ENCODE measurements at places on chromosomes 2 and 18.

- no peak for DNase-seq
These were observed 749.6 kb upstream of the VRK2 start for GRCh38 chr2:57296795-57297517.

DNA sequence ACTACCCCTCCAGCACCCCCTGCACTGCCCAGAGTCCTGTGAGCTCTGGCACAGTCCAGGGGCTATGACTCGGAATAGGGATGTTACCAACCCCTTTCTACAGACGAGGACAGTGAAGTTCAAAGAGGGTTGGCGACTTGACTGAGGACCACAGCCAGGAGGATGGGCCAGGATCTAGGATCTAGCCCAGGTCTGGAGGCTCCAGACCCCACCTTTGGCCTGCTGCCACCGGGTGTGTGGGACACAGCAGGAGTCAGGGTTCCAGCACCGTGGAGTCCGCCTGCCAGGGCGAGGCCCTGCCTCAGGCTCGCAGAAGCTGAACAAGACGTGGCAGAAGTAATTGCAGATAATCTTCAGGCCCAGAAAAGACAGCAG is 37.9 kb upstream of the GPC1 start:
- no peak for DNase-seq

GRCh38 chr2:10700078-10700803 is 10.5 kb upstream of the NOL10 start:
- DNase-seq = no peak

DNA sequence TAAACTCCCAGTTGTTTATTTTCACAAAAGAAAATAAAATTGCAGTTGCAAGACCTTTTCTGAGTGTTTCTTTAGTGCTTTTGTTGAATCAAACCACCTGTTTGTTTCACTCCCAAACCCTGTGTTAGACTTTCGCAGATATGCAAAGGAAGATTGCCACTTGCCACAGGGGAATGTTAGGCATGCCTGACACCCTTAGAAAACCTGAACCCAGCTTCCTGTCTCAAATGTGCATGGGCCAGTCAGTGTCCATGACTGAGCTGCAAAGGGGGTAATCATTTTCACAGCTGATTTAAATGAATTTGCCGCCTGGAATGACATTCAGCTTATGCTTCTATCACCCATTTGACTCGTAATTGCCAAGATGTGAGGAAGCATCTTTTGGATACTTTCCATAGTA is 17.5 kb downstream of the TGOLN2 start:
- no peak for DNase-seq

DNA sequence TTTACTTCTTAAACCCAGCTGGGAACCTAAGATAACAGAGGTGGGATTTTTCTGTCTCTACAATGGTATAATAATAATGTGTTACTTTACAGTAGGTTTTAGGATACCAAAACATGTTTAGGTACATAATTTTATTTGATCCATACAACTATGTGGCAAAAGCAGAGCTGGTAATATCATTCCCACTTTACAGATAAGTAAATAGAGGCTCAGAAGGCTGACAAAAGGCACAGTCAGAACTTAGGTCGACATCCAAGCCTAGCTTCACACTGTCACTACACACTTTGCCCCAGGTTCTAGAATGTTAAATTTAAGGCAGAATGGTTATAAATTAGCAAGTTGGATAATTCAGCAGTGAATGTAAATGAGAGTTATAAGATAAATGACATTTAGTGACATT is 189.6 kb upstream of the PARD3B start:
- DNase-seq = no peak

GRCh38 chr18:13381944-13382365 is 163.4 kb downstream of the LDLRAD4 start:
- DNase-seq = no peak

DNA sequence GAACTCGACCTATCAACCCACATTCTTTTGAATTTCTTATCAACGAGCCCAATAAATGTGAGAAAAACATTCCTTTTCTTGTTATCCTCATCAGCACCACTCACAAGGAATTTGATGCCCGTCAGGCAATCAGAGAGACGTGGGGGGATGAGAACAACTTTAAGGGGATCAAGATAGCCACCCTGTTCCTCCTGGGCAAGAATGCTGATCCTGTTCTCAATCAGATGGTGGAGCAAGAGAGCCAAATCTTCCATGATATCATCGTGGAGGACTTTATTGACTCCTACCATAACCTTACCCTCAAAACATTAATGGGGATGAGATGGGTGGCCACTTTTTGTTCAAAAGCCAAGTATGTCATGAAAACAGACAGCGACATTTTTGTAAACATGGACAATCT is 378.2 kb downstream of the STK39 start:
- DNase-seq = no peak

- no peak for DNase-seq
These were observed 2.9 kb downstream of the CYP26B1 start for GRCh38 chr2:72144632-72145288.

- DNase-seq = no peak
These were observed 10.7 kb upstream of the GYPC start for GRCh38 chr2:126645211-126645618.

GRCh38 chr2:34815052-34815741 is 1216.1 kb upstream of the FAM98A start:
- DNase-seq = no peak

DNA sequence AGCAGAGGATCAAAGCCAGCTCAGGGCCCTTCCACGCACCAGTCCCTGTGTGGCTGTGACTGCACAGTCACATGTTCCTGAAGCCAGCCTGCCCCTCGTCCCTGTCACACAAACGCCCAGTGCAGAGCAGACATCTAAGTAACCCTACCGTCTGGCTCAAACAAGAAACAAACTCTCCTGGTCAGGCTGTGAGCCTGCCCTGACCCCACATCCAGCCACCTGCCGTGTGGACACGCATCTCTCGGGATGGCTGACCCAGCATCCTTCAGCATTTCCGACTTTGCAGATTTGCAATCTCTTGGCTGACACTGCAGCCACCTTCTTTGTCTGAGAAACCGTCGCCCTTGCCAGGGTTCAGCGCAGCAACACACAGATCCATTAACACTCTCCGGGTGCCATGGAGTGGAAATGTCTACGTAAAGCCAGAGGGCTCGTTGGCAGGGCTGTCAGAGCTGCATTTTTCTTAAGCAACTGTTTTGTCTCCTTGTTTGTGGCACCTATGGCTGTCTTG is 82.3 kb upstream of the ASAP2 start:
- DNase-seq = no peak

- DNase-seq = no peak
These were observed 449.5 kb upstream of the PKDCC start for GRCh38 chr2:41598161-41598894.

DNA sequence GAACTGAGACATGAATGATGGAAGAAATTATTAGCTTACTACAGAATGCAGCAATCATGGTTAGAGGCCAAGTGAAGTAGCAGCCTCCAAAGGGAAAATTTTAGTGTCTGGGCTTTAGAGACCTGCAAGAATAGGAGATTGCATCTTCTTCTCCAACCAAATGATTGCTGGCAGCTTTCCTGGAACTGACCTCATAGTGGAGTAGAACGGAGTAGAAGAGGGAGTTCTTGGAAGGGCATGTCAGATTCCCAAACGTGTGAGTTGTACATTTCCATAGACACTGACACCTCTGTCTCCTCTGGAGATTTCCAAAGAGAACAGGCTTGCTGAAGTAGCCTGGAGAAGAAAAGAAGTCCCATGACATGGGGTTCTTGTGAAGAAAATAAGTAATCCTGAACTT is 169.8 kb upstream of the ERBB4 start:
- DNase-seq = no peak

DNA sequence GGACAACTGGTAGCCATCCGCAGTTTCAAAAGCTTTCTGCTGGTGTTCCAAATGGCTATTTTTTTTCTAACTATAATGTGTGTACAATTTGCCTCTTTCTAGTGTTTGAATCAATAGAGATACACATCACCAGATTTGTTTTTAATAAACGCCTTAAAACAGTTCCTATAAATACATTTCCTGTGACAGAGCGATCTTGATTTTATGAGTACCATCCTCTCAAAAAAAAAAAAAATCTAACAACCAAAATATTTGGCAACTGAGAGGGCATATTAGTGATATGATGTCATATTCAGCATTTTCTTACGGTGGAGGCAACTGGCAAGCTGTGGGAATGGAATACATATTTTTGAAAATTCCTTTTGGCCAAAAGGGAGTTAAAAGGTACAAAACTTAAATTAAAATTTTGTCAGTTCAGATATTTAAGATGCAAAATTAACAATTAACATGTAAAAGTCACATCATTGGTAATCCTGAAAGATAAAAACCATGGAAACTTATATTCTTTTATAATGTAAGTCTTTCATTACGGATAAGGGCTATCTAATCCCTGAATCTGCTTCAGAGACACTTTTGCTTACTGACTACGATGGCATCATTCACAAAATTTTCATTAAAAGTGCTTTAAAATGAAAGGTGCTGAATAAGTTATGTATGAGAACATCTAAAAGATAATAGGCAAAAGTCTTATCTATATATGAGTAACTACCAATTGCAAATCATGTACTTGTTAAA is 268.4 kb downstream of the TCF4 start:
- DNase-seq = no peak

DNA sequence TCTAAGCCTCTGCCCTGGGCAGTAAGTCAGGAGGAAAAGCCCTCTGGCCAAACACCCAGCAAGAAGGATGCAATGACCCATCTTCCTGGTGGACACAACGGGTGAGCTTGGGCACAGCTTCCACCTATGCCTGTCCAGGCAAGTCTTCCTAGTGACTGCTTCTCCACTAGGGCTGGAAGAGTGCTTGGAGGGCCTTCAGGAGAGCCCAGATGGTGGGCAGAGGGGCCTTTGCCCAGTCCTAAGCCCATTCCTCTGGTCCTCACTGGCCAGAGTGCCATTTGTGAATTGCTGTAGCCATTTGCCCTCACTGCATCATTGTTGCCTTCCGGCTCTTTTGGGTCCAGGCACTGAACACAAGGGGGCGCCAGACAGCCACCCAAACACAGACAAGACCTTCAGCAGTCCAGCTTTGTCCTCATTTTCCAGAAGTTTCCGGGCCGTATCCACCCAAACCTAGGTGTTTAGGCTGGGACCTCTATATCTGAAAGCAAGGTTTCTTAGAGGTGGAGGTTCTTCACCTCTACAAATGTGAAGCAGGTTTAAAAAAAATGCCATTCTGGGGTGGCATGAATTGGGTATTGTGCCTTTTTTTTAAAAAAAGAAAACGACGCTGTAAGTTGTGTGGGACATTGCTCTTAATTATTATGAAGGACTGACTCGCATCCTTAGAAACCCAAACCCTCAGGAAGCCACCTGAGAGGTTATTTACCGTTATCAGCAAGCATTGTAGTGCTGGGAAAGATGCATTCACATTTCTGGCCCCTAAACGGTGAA is 29.5 kb downstream of the PAX8 start:
- peak; percentile 54 for DNase-seq

- DNase-seq = no peak
These were observed 204.6 kb downstream of the CTNNA2 start for GRCh38 chr2:79717364-79718007.

- no peak for DNase-seq
These were observed 671.0 kb upstream of the SOX11 start for GRCh38 chr2:5021136-5021535.

DNA sequence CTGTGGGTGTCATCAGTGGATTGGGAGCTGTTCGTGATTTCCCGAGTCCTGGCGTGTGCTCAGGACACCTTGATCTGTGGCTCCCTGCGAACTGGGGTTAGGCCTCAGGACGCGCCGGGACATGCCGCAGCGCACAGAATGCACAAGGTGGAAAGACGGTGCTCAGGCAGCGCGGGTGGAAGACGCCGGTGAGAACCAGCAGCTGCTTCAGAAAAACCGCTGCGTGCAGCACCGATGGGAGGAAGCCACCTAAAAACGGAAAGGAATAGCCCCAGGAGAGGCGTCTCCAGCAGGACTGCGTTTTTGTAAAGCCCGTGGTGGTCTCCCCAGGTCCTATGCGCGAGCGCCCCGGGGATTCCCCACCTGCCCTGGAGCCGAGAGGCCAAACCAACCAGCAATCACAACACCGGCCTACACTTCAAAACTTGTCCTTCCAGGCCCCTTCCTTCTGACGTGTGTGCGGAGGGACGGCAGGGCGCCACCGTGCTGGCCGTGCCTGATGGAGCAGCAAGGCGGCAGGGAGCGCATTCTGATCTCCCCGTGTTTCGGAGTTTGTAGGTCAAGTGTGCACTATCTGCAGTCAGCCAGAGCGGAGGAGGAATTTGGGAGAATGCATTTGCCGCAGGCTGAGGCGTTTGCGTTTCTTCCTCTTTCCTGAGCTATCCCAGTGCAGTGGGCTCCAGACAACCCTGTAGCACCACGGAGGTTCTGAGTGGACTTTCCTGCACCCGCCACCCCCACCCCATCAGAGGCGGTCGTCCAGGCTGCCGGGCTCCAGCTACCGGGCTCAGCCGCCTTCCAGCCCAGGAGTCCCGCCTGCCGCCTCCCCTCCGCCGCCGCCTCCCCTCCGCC is 32.2 kb downstream of the RTP5 start:
- DNase-seq = no peak

GRCh38 chr18:29823671-29824070 is 1218.9 kb downstream of the DSC3 start:
- DNase-seq = no peak

DNA sequence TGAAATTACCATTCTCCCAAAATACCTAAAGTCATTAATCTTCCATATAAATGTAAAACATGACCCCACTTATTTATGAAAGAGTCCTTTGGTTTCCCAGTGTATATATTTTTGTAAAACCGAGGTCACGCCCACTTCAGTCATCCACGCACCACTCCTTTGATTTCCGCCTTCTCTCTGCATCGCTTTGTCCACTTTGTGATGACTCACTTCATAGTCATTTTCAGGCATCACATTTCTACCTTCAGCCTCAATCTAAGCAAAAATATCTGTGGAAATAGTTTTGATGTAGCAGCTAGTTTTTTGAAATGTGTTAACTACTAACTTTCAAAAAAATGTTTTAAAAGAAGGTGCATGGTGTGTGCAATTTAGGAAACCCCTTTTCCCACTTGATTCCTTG is 793.5 kb upstream of the SOX11 start:
- DNase-seq = no peak

DNA sequence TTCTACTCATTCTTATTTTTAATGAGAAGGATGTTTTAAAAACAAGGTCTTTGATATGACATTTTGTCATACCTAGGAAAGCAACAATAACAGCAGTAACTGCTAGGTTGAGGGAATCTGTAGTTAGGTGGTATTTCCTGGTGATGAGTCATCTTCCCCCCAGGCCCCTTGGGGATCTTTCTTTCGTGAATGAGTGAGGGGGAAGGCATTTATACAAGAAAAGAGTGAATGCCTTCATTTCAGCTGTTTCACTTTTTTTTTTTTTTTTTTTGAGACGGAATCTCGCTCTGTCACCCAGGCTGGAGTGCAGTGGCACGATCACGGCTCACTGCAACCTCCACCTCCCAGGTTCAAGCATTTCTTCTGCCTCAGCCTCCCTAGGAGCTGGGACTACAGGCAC is 108.6 kb downstream of the MAP4K4 start:
- no peak for DNase-seq

- no peak for DNase-seq
These were observed 13.5 kb upstream of the DSG2 start for GRCh38 chr18:31484461-31484860.

Measured in iPS DF 6.9 (cell line).